ENCODE measurements at places on chromosomes 4 and X.

DNA sequence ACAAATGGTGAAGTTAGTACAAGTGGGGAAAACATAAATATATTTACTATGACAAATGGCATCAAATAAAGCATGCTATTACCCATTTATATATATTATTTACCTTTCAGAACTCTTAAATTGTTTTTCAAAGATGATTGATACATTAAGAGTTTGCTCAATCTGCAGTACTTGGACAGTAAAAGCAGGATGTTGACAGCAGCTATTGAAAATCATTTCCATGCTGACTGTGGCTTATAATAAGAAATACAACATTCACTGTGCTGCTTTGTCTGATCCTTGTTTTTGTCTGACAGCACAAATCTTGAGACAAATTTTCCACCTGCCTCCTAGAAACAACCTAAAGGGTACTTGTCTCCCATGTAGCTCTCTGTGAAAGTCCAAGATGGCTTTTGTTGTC, 134.1 kb upstream of the FAT1 start:
- DNase-seq, result no peak

DNA sequence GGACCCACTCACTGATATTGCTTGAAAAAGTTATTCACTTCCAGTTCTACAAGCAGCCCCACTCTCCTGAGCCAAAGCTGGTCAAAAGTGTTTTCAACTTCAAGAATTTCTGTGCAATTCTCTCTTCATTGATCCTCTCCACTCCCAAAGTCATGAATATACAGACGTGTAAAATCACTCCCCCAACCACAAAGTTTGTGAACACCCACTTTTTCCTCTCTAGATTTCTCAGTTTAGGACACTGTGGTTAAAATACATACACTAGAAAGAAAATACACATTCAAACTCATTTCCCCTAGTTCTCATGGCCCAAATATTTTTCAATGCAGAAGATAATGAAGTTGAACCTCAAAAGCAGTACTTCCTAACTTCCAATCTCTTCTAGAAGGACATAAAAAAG, 116.3 kb downstream of the MSN start:
- DNase-seq, result no peak

- no peak for DNase-seq
These were observed 17.7 kb upstream of the PAQR3 start for GRCh38 chr4:78956975-78957374.

GRCh38 chrX:144896323-144896722, 351.0 kb upstream of the SPANXN1 start:
- DNase-seq, result no peak

DNA sequence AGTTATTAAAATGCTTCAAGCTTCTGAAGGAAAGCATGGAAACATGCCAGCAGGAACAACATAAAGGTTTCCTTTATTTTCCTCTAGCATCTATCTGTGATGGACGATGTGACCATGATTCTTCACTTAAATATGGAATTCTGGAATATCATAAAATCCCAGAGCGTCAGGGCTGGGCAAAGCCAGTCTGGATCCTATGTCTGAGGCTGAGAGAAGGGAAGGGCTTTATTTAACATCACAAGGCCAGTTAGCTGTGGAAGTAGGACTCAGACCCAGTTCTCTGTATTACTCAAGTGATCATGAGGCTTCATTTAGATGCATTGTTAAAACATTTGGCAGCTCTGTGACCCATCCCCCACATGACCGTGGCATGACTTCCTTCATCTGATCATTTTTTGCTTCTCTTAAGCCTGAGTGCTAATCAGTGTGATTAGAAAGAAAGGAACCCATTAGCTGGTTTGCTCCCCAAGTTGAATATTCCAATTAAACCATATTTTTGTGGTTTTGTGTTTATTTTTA, 40.9 kb upstream of the EOLA2 start:
- no peak for DNase-seq

DNA sequence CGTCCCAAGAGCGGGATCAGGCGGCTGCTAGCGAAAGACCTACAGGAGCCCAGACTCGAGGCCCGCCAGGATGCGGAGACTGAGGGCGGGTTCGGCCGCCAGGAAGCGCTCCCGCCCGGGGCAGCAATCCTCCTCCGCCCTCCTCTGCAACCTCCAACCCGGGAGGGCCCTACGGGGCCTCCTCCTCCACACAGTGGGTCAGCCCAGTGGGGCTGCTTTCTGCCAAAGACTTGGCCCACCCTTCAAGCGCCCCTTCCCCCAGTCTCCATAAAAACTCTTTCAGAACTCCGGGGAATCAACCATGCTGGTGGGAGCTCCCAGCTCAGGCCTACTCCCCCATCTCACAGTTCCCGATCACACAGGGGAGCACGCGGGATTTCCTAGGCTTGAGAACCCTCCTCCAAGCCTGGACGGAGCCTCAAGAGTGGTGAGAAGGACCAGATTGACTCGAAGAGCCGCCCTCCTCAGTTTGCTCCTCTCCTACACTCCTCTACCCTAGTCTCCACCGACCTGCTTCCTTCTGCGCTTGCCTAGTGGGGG, 77.5 kb downstream of the RLIM start:
- DNase-seq, result no peak

GRCh38 chr4:156111686-156112085, 158.0 kb upstream of the CTSO start:
- no peak for DNase-seq

- no peak for DNase-seq
These were observed 1.1 kb downstream of the HSPA4L start for GRCh38 chr4:127783026-127783769.

DNA sequence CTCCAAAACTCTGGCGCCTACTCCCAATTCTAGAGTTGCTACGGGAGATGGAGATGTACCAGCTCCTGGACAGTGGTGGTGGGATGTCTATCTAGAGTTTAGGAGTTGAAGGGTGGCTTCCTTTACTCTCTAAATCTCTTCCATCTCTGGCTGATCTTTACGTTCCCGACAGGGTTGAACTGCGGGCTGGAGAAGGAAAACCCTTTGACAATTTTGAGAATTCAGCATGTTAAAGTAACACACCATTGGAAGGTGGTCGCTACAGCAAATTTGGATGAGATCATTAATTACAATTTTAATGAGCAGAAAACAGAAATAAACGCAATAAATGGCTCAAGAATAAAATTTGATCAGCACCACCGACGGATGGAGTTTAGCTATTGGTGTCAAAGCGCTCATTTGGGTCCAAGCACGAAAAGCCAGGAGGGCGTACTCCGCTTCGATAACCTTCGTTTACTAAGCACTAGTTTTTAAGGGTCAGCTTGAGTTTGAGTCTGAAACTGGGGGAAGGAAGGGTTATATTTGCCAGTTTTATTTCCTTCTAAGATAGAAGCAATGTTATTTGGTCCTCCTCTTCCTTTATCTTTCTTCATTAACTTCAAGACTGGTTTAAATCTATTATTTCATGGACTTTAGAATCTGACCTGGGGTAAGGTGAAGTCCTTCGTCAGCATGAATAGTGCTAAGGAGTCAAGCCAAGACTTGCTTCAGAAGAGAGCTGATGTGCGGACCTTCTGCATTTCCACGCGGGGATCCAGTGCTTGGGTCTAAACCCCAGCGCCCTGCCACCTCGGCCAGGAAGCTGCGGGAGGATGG, 1.5 kb upstream of the NKX6-1 start:
- no peak for DNase-seq

GRCh38 chrX:131047180-131047579, 11.0 kb upstream of the ARHGAP36 start:
- DNase-seq, result no peak

DNA sequence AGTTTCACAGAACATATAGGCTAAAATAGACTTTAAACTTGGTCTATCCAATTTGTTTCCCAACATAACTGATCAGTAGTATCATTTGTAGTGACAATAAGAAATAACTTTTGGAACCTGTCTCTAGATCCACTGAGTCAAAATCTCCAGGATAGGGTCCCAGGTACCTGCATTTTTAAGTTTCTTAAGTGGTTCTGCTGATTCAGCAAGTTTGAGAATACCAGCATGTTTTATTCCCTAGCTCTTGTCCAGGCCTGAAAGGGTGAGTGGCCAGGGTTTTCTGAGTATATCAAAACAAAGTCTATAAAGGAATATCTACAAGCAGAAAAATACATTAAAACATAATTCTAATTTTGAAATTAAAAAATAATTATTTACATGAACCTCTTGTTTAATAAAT, 573.1 kb upstream of the POU3F4 start:
- DNase-seq, result no peak

- DNase-seq, result no peak
These were observed 23.3 kb upstream of the BBS12 start for GRCh38 chr4:122709236-122709635.

DNA sequence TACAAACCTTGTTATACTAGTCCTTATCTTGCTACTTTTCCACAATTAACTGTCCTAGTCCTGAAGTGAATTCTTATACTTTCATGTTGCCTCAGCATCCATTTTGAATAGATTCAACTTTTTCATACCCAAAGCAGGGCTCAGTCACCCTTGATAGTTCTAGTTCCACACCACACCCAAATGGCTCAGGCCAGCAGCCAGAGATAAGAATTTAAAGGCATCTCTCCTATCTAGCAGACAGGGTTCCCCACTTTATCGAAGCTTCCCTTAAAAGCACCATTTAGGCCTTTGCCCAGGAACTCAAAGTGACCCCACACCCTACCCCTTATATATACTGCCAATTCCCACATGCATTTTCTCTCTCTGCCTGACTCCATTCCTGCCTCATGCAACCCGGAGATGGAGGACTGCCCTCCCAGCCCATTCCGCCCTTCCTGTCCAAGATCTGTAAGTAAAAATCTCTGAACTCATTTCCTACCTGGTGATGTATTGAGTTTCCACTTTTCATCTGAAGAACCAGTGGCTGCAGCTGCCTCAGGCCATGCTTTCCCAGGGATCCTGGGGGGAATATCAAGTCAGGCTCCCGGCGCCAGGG, 63.7 kb upstream of the TXK start:
- no peak for DNase-seq

DNA sequence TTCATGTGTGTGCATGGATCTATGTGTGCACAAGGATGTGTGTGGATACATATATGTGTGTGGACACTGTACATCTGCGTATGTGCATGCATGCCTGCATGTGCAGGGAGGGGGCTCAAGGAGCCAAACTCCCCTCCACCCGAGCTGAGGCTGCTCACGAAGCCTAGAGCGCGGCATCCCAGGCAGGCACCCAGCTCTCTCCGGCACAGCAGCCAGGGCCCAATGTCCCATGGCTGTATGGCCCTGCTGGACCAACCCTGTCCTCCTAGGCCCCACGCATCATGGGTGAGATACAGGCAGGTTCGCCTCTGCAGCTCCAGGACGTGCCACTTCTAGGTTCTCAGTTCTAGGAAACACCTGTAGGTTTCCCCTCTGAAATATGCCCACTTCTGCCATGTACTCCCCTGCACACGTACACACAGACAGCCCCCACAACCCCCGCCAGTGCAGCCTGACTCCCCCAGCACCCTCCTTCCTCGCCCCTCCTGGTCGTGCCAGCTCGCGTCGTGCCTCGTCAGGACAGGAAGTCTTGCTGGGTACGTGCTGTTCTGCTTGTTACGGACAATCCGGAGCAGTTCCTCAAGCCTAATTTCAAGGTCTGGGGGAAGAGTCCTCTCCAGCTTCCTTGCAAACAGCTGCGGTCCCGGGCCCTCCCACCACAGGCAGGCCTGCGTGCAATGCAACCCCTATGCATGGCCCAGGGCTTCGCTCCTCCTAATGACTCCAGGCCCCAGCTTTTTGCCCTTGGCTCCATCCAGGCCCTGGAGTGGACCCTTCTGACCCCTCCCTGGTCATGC, 3.2 kb upstream of the ADRA2C start:
- no peak for DNase-seq

All from stimulated activated CD8-positive, alpha-beta memory T cell treated with anti-CD3 and anti-CD28 coated beads, Interleukin-15, amount 100 ng/mL, for 24 hours (primary cell).